Activated naive CD4-positive, alpha-beta T cell (primary cell): ENCODE measurements at places on chromosomes 1 and 21.

DNA sequence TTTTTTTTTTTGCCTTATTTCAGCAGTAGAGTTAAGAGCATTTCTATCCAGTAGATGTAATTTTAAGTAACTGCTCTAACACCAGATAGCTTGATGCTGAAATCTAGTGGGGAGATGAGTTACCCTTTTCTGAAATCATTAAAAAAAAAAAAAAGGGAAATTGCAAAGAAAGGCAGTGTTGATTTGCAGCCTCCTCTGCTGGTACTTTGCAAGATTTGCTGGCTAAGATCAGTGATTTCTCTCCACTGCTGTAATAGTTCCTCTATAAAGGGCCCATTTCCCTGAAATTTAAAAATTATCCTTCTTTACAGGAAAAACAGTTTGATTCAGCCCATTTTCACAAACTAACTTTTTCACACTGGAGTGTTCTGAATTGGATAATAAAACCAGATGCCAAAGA, 120.6 kb downstream of the PTBP2 start:
- no peak for DNase-seq

DNA sequence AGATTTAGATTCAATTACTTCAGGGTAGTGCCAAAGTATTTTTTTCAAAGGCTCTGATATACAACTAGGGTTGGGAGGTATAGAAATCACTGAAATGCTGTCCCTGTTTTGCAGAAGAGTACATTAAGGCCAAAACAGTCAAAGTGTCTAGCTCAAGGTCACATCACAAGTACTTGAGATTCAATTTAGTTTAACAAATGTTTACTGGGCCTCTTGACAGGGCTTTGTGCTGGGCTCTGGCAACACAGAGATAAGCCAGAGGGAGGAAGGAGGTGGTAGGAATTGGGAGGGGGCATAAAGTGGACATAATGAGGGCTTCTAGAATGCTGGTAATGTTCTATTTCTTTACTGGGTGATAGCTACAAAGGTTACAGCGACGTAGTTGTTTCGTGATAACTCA, 2.3 kb upstream of the SLC9A1 start:
- no peak for DNase-seq

DNA sequence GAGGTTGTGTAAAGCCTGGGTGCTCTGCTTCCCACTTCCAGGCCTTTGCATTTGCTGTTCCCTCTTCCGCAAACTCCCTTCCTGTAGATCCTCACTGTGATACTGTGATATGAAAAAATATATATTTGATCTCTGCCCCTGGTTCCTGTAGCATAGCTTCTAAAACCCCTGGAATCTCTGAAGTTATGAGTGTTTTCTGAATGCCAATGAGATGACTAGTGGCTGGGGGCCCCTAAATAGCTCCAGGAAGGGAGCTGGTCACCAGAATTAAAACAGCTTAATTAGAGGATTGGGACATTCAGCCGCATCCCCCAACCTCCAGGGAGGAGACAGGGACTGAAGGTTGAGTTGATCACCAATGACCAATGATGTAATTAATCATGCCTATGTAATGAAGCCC, 21.9 kb downstream of the DUSP10 start:
- no peak for DNase-seq

DNA sequence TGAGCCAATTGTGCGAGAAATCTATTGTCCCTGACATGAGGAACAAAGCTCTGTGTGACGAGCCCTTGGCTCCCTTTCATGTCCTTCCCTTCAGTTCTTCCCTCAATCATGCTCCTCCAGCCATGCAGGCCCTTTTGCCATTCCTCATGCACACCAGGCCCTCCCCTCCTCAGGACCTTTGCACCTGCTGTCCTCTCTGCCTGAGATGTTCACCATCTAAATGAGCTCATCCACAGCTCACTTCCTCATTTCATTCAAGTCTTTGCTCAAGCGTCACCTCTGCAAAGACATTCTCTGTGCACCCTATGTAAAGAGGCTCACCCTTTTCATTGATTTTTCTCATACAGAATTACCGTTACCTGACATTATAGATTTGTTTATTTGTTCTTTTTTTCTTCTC, 43.7 kb downstream of the C8B start:
- DNase-seq = no peak

DNA sequence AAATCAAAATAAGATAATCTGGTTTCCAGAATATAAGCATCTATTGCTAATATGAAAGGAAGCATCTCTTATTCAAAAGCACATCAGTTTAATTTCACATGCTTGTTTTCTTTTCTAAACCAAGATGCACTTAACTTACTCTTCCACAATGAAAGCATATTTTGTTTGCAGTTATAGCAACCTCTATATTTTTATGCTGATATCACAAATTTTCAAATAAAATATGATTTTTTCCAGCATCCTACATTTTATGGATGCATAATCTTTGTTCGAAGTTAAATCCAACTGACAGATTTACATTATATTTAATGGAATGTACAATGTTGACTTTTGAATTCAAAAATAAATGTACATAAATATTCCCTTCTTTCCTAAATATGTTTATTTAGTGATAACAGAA, 978.3 kb upstream of the B3GALT2 start:
- no peak for DNase-seq

- no peak for DNase-seq
Observed at GRCh38 chr1:93190432-93190831, 9.9 kb downstream of the CCDC18 start.

GRCh38 chr1:187264995-187265602, 436.4 kb downstream of the PLA2G4A start:
- no peak for DNase-seq

- DNase-seq = no peak
Observed at GRCh38 chr1:226187019-226187322, 430 bp upstream of the ACBD3 start.

GRCh38 chr1:244406337-244406736, 45.4 kb downstream of the ADSS2 start:
- DNase-seq = no peak

DNA sequence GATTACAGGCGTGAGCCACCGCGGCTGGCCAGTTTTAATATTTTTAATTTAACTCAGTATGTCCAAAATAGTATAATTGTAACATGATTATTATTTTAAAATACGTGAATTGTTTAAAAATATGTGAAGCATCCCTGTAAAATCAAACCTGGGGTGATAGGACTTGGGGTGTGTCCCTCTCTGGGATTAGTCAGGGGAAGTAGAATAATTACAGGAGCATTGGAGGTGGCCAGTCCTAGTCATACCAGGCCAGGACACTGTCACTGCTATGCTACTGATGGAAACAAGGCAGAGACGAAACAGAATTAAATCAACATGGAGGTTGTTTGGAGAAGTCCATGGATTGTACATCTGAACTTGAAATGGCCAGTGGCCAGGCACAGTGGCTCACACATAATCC, 16.8 kb downstream of the SZRD1 start:
- no peak for DNase-seq

GRCh38 chr1:36829066-36829465, 205.2 kb downstream of the GRIK3 start:
- DNase-seq = no peak

GRCh38 chr1:4022715-4023114, 122.6 kb upstream of the C1orf174 start:
- no peak for DNase-seq

GRCh38 chr1:14184454-14184853, 414.0 kb upstream of the KAZN start:
- no peak for DNase-seq

DNA sequence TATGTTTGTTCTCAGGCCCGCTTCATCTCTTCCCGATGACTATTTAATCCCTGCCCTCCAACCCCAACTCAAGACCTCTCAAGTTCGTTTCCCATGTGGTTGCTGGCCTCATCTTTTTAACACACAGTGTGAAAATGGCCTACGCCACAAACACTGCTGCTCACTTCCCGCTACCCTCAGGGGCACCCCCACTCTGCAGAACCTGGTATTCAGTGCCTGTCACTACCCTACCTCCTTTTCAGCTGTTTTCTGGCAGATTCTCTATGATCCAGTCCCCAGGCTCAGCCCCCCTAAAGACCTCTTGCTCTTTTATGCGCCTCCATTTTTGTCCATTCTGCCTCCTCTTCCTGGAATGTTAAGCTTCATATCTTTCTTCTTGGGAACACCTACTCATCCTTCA, 152.6 kb upstream of the C1orf174 start:
- DNase-seq = no peak

DNA sequence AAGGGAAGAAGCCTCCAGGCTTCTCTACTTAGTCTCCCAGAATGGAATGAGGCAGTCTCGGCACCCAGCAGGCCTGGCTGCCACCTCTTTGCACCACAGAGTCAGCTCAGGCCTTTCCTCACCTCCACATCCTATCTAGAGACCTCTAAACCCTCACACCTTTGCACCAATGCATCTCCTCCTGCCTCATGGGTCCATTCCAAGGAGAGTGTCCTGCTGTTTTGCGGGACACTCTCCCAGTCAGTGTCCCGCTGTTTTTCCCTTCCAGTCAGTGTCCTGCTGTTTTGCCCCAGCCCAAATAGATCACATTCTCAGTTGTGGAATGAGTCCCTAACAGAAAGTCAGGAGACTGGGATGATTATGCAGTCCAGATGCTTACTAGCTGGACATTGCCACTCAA, 185.6 kb upstream of the CAMK1G start:
- no peak for DNase-seq

- no peak for DNase-seq
Observed at GRCh38 chr1:40050863-40051262, 10.3 kb downstream of the CAP1 start.

- DNase-seq = no peak
Observed at GRCh38 chr1:15786581-15786980, 20.9 kb downstream of the UQCRHL start.

GRCh38 chr21:42081138-42081537, 10.0 kb downstream of the UMODL1 start:
- no peak for DNase-seq

- DNase-seq = no peak
Observed at GRCh38 chr1:220326578-220326977, 54.3 kb upstream of the RAB3GAP2 start.

- DNase-seq = no peak
Observed at GRCh38 chr1:197786280-197786679, 11.0 kb upstream of the DENND1B start.
